Stimulated activated naive CD8-positive, alpha-beta T cell treated with anti-CD3 and anti-CD28 coated beads, Interleukin-15, Interleukin-2, amounts not matched to agents 100 U/mL and 50 U/mL, for 24 hours (primary cell): ENCODE measurements at places on chromosomes 11 and 22.
A peak's percentile ranks its signal among the peaks of the same experiment; 100 is the strongest.

- no peak for DNase-seq
These were observed 53.2 kb upstream of the SHANK2 start for GRCh38 chr11:71305451-71306125.

DNA sequence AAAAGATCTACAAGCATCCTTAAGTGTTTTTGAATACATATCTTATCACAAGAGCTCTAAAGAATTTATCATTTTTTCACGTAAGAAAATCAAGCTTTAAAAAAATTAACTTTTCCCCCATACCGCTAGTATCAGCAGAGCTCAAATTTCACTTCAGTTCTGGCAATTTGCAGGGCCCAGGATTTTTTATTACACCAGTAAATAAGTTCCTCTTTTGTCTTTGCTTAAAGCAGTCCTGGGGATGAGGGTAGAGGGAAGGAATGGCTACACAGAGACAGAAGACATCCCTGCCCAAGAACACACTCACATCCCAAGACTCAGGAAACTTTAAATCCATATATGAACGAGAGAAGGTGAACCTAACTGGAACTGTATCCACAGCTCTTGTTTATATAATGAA lies 22.6 kb upstream of the SORL1 start:
- no peak for DNase-seq

GRCh38 chr11:95571718-95572260 lies 217.8 kb downstream of the FAM76B start:
- no peak for DNase-seq

GRCh38 chr11:68031144-68031464 lies 623 bp downstream of the NDUFS8 start:
- no peak for DNase-seq

- DNase-seq = no peak
These were observed 518.7 kb downstream of the NTM start for GRCh38 chr11:131889146-131889577.

DNA sequence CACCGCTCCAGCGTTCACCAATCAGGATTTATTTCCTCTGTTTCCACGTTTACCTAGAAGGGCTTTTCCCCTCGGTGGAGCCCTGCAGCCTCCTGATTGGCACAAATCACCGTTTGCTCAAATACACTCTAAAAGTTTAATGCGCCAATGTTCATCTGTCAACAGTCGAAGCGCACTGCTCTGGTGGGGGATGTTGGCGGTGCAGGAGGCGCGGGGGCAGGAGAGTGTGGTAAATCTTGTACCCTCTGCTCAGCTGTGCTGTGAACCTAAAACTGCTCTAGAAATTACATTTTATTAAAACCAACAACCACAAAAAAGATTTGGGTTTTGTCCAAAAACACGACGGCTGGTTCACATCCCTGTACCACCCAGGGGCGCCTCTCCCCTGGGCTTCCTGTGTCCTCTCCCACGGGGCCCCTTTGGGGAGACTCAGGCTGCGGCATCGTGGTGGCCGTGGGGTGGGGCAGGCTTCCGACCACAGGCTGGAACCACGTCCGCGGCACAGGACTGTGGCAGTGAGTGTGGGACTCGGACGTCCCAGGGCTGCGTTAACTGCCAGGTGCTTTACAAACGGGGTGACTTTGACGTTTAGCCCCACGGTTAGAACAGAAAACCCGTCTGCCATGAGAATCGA lies 13.5 kb downstream of the TTLL8 start:
- DNase-seq = no peak

- no peak for DNase-seq
These were observed 67.1 kb upstream of the CARD18 start for GRCh38 chr11:105206633-105207032.

GRCh38 chr22:47213571-47214230 lies 451.3 kb downstream of the TBC1D22A start:
- DNase-seq = peak; percentile 66

GRCh38 chr11:58887452-58887851 lies 42.9 kb upstream of the GLYATL2 start:
- no peak for DNase-seq

DNA sequence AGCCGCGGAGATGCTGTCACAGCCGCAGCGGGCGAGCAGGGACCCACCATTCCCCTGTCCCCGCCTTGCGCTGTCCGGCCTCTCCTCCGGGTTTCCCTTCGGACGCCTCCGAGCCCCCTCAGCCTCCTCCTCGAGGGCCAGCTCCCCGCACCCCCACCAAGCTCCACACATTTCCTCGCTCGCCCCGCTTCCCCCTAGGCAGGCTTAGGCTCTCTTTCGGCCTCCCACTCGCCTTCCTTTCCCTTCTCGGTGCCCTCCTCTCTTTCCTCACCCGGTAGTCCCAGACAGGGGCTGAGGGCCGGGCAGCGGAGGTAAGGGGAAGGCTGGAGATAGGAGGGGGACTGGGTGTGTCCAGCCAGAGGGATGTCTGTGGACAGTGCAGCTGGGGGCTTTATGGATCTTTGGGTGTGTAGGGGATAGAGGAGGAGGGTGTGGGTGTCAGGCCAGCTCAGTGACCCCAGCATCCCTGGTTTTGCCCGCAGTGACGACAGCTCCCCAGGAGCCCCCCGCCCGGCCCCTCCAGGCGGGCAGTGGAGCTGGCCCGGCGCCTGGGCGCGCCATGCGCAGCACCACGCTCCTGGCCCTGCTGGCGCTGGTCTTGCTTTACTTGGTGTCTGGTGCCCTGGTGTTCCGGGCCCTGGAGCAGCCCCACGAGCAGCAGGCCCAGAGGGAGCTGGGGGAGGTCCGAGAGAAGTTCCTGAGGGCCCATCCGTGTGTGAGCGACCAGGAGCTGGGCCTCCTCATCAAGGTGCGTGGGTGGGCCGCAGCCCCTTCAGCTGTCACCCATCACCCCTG lies 1.6 kb downstream of the KCNK4 start:
- no peak for DNase-seq

GRCh38 chr11:61046833-61047232 lies 55.5 kb upstream of the CD5 start:
- DNase-seq = no peak

DNA sequence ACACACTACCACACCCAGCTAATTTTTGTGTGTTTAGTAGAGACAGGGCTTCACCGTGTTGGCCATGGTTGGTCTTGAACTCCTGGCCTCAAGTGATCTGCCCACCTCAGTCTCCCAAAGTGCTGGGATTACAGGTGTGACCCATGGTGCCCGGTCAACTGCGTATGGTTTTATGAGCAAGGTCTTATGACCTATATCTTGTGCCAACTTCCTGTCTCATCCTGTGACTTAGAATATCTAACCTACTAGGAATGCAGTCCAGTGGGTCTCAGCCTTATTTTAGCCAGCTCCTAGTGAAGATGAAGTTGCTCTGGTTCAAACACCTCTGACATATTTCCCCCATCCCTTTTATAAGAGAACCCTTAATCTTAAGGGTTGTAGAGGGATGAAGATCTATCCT lies 66.1 kb upstream of the OR5AN1 start:
- DNase-seq = no peak

DNA sequence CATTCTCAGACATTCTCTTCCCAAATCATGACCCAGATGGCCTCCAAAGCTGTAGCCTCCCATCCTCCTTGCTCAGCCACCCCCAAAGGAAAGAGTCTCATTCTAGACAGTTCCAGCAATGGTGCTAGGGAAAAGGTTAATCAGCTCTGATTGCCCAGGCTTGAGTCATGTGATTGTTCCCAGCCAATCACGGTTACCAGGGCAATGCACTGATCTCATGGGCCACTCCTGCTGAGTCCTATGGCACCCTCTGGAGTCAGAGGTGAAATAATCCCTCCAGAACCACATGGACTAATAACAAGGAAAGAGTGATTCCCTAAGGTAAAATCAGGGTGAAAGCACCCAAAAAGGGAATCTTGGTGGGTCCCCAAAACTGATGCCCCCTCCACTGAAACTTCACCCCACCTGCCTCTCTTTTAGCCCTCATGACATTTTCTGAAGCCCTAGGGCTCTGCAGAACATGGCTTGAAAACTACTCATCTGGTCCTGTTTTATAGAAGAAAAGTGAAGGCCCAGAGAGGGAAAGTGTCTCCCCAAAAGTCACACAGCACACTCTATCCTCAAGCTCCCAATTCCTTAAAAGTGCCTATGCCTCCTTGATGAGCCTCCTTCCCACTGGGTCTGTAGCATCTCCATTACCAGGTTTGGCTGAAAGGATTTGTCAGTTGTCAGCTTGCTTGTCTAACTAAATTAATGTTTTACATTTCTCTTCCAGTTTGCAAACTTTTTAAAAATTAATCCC lies 203.7 kb downstream of the MN1 start:
- no peak for DNase-seq

- DNase-seq = no peak
These were observed 5.8 kb downstream of the PLEKHB1 start for GRCh38 chr11:73652046-73652730.

- no peak for DNase-seq
These were observed 4.9 kb downstream of the CBX6 start for GRCh38 chr22:38867124-38867455.

GRCh38 chr11:47453365-47453764 lies 4.4 kb upstream of the RAPSN start:
- DNase-seq = no peak

GRCh38 chr11:115626414-115626813 lies 122.2 kb upstream of the CADM1 start:
- no peak for DNase-seq

DNA sequence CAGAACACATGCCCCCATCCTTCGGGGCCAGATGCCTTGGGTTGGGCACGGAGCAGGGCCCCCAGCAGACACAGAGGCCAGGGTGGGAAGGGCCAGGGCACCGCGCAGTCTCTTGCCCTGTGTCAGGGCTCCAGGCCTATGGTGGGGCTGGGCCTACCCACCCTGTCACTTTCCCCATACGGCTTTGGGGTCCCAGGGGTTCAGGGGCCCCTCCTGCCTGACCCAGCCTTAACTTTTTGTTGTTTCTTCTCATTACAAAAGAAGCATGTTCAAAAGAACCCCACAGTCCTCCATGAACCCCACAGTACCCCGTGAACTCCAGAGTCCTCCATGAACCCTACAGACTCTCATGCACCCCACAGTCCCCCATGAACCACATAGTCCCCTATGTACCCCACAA lies 33.0 kb upstream of the CCDC188 start:
- no peak for DNase-seq

DNA sequence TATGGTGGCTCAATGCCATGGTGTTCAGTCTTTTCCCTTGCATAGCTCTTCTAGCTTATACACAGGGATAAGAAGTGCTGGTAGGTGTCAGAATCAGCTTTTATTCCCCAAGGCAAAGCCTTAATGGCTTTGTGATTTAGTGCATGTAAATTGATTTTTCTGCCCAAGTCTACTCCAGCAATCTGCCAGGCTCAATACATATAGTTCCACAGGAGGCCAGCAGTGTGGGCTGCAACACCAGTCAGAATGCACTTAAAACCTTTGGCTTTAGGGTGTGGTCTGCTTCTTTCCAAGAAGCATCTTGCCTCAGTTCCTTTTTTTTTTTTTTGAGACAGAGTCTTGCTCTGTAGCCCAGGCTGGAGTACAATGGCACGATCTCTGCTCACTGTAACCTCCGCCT lies 14.5 kb upstream of the CAPRIN1 start:
- DNase-seq = no peak

GRCh38 chr11:128422576-128423370 lies 164.6 kb downstream of the ETS1 start:
- peak; percentile 97 for DNase-seq

- DNase-seq = no peak
These were observed 30.4 kb downstream of the CDKN1C start for GRCh38 chr11:2855162-2855561.

GRCh38 chr11:130771708-130772107 lies 144.6 kb downstream of the SNX19 start:
- DNase-seq = no peak

- DNase-seq = no peak
These were observed 945.7 kb downstream of the DLG2 start for GRCh38 chr11:84681456-84681855.

GRCh38 chr11:131278472-131278871 lies 91.9 kb upstream of the NTM start:
- no peak for DNase-seq

DNA sequence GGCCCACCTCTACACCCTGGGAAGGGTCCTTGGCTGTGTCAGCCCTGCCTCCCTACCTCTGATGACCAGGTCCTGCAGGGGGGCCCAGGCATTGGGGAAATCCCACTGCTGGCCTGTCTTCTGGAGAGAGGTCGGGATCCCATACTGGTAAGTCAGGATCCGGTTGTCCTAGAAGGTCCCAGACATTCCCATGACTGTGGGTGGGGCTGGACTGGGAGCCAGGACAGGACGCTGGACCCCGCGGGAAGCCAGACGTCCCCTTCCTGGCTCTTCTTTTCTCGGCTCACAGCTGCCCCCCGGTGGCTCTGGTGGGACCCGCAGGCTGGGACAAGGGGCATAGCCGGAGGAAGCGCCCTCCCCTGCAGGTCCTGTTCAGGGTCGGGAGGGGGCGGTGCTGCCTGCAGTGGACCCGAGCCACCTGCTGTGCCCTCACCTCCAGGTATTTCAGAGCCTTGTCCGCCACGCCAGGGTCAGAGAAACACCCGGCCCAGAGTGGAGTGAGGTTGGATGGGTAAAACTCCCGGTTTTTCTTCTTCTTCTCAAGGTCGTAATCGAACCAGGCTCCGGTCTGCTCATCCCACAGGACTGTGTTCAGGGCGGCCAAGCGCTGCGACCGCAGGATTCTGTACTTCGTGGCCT lies 20.0 kb downstream of the TREH start:
- DNase-seq = peak; percentile 96

DNA sequence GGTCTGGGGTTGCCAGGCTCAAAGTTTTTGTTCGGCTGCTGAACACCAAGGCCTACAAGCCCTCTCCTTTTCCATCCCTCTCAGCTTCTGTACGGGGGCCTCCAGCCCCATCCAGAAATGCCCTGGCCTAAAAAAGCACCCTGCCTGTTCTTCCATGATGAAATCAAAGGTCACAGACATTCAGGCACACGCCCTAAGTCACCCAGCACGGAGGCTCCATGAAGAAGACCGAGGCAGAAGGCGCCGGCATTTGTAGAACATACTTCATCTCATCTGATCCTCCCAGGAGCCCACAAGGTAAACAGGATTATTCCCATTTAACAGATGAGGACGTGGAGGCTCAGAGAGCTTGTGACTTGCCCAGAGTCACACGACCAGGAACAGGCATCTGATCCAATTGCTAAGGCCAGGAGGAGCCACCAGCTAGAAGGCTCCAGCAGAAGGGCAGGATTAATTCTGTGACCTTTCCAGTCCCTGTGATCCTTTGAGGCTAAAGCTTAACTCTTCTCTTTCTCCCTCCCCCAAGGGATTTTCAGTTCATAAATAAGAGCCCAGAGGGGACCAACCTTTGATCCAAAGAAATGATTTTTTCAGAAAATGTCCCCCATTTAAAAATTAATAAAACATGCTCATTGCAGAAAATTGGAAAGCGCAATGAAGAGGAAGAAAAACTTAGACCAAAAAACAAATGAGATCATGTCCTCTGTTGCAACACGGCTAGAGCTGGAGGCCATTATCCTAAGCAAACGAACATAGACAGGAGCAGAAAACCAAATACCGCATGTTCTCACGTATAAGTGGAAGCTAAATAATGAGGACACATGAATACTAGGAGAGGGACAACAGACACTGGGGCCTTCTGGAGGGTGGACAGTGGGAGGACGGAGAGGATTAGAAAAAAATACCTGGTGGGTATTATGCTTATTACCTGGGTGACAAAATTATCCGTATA lies 38.7 kb downstream of the CYTH4 start:
- no peak for DNase-seq
